ENCODE measurements at places on chromosomes 12 and 14.

GRCh38 chr12:124114316-124114715 lies 141.3 kb downstream of the ZNF664 start:
- DNase-seq, result no peak

- DNase-seq, result no peak
These were observed 601 bp downstream of the MDGA2 start for GRCh38 chr14:47674543-47675465.

GRCh38 chr14:20110438-20110837 lies at the start of gene OR4K17:
OR4K17 (plus strand) TSS chr14:20110739; CDS start chr14:20117500, 6,761 bp downstream.
- no peak for DNase-seq

GRCh38 chr14:34604995-34605394 lies 25.0 kb downstream of the SNX6 start:
- no peak for DNase-seq

GRCh38 chr14:92794547-92794941 lies 439 bp downstream of the GOLGA5 start:
- no peak for DNase-seq

DNA sequence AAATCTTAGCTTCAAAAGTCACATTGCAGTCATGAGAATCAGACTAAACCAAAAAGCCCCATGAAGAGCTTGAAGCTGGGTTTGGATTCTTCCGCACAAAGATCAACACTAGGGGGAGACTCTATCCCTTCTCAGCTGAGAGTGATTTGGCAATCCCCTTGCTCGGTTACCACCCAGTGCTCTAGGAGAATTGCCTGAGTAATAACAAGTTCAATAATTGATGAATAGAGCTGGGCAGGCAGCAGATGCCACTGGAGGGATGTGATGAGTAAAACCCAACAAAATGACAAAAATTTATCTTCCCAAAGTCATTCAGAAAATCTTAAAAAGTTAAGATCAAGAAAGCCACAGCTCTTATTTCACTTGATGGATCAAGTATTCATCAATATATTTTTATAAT lies 185.6 kb upstream of the ARID2 start:
- DNase-seq, result peak; percentile 14

GRCh38 chr14:101353422-101353821 lies 207.9 kb upstream of the DIO3 start:
- DNase-seq, result no peak

- no peak for DNase-seq
These were observed 204.0 kb downstream of the AACS start for GRCh38 chr12:125269276-125269675.

- DNase-seq, result no peak
These were observed 1.3 kb downstream of the CLEC9A start for GRCh38 chr12:10031771-10032175.
